ENCODE measurements at places on chromosomes 2 and 18. TPM values are rescaled to one million over a fixed set of nuclear protein-coding genes. Genes with fewer than 3 reads are reported as not detected.
A peak's percentile ranks its signal among the peaks of the same experiment; 100 is the strongest.

DNA sequence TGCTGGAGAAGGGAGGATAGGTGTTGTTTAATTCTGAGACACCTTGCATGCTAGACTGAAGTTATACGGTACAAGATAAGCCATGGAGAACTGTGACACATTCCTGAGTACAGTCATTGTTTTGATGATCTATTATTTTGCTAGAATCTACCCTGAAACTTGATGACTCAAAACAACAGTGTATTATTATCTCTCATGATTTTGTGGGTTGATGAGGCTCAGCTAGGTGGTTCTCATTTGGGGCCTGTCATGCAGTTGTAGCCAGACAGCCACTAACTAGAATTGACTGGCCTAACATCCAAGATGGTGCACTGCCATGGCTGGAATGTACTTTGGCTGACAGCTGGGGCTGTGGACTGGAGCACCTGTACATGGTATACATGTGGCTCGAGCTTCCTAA is 5.4 kb upstream of the IL1R1 start:
- H3K4me3 ChIP-seq = no peak overlapping the region
- no peak for DNase-seq
- H3K4me1 ChIP-seq = peaks cover 8% of the 10 kb centered on the region
- H3K27ac ChIP-seq = no peak overlapping the region

GRCh38 chr2:195413422-195413821 is 243.6 kb upstream of the SLC39A10 start:
- no peak overlapping the region for H3K4me3 ChIP-seq
- no peaks in the 10 kb centered on the region for H3K27me3 ChIP-seq
- H3K4me1 ChIP-seq = no peaks in the 10 kb centered on the region
- H3K27ac ChIP-seq = no peak overlapping the region

DNA sequence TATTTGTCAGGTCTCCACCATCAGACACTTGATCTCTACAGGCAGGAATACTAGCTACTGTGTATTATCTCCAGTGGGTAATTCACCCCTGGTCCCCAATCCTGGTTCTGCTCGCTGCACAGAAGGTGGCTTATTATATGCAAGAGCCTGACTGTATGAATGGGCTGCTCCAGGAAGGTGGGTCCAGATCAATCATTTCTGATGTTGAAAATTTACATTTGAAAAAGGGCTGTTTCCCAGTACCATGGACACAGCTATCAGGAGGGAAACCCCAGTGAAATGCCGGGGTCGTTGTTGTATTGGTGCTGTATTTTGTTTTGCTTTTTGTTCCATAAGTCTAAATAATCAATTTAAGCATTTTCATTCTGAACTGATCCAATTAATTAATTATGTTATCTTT is 367.6 kb downstream of the RND3 start:
- peak overlapping the region; percentile 74 for H3K4me3 ChIP-seq
- H3K27me3 ChIP-seq = no peaks in the 10 kb centered on the region
- no peak overlapping the region for H3K27ac ChIP-seq
- peaks cover 20% of the 10 kb centered on the region for H3K4me1 ChIP-seq
- no peaks in the 10 kb centered on the region for H3K36me3 ChIP-seq

- no peaks in the 10 kb centered on the region for H3K27me3 ChIP-seq
- peaks cover 24% of the 10 kb centered on the region for H3K36me3 ChIP-seq
- H3K27ac ChIP-seq = no peak overlapping the region
Measured at GRCh38 chr2:168604252-168604651, 148.2 kb downstream of the CERS6 start.

DNA sequence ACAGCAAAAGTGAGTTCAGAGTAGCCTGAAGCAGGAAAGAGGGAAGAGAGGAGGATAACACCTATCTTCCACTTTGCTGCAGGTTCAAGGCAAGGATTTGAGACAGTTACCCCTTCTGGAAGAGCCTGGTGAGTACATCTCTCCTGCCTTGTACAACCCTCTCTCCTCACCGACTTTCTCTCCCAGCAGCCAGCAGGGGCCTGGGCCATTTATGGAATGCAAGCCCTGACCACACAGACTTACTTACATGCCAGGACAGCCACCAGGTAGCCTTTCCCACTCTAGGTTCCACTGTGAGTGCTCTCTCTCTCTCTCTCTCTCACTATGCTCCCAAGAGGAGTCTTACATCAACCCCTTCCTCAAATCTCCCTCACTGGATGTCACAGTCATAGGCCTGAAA is 57.0 kb downstream of the BCL11A start:
- no peak overlapping the region for H3K4me3 ChIP-seq
- H3K4me1 ChIP-seq = peaks cover 8% of the 10 kb centered on the region
- no peaks in the 10 kb centered on the region for H3K36me3 ChIP-seq
- H3K27ac ChIP-seq = no peak overlapping the region
- no peak for DNase-seq

DNA sequence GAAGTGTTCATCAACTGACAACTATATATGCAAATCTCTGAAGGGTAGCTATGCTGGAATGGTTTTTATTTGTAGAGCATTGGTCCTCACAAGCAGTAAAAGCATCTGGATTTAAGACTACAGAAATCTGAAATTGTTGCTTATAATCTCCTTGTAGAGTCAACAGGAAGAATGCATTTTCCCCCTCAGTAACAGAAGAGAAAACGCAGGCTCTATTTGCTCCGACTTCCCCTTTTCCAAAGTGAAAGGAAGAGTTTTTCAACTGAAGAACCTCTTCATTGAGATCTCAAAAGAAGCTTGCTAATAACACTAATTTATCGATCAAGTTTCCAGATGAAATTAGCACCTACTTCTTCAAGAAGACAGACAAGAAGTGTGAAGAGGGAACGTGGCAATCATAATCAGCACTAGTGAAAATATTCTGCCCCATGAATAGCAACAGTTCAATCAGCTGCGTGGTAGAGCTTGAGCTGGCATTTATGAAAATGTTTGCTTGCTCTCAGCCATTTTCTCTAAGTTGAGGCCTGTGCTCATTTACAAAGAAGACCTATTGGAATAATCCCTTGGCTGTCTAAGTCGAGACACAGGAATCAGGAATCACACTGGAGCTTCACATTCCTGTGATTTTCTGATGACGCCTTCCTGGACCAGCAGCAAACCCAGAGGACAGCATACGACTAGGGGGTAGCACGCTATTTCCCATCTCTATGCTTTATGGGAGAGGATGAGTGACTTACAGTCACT is 43.7 kb downstream of the TGIF1 start:
- no peaks in the 10 kb centered on the region for H3K36me3 ChIP-seq
- no peak overlapping the region for H3K4me3 ChIP-seq
- DNase-seq = no peak
- peaks cover 14% of the 10 kb centered on the region for H3K27me3 ChIP-seq

The DCC gene
- total RNA-seq = 11.3 TPM

GRCh38 chr2:122022531-122022930 is 267.1 kb downstream of the TSN start:
- H3K27ac ChIP-seq = no peak overlapping the region
- H3K4me3 ChIP-seq = no peak overlapping the region
- peaks cover 35% of the 10 kb centered on the region for H3K4me1 ChIP-seq
- H3K27me3 ChIP-seq = no peaks in the 10 kb centered on the region
- H3K36me3 ChIP-seq = peaks cover 3% of the 10 kb centered on the region
- DNase-seq = no peak

DNA sequence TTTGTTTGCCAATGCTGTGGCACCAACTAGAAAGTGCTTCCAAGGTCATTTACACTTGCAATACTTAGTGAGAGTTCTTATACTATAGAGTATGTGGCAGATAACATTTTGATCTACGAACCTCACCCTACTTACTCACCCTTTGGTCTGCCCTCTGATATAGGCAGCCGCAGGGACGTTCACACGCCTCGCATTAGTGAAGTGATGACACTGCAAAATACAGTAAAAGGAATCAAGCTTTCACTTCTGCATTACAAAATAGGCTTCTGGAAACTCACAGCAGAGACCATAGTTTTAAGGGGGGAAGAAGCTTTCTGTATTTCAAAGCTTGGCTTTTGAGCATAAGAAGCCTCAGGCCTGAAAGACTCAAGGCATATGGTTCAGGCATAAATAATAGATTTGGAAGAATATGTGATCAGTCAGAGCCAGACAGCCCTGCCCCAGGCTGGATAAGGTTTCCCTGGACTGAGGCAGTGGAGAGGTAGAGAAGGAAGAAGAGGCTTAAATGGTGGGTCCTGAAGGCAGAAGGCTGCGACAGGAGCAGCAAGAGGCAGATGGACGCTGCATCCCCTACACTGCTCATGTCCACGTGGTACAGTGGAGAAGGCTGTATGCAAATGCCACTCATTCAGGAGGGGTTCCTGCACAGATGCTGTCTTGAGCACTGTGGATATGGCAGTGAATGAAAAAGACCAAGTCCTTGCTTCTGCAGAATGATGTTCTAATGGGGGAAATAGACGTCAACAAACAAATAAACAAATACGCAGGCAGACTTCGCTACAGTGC is 63.1 kb downstream of the FECH start:
- H3K36me3 ChIP-seq = no peaks in the 10 kb centered on the region
- no peak for DNase-seq
- H3K27ac ChIP-seq = no peak overlapping the region
- H3K4me3 ChIP-seq = no peak overlapping the region
- peaks cover 8% of the 10 kb centered on the region for H3K4me1 ChIP-seq
- H3K27me3 ChIP-seq = no peaks in the 10 kb centered on the region

The IL1B gene
- not detected for total RNA-seq

GRCh38 chr2:168293766-168294165 is 46.4 kb upstream of the STK39 start:
- H3K27ac ChIP-seq = no peak overlapping the region
- H3K4me3 ChIP-seq = no peak overlapping the region
- no peak for DNase-seq
- H3K36me3 ChIP-seq = no peaks in the 10 kb centered on the region
- H3K27me3 ChIP-seq = no peaks in the 10 kb centered on the region

The SH3RF3 gene
- 0.84 TPM for total RNA-seq

The SCN1A gene
- total RNA-seq = 8.6 TPM

GRCh38 chr2:177600917-177601316 is 208.3 kb downstream of the AGPS start:
- no peak overlapping the region for H3K4me3 ChIP-seq
- no peak overlapping the region for H3K27ac ChIP-seq
- H3K27me3 ChIP-seq = no peaks in the 10 kb centered on the region

DNA sequence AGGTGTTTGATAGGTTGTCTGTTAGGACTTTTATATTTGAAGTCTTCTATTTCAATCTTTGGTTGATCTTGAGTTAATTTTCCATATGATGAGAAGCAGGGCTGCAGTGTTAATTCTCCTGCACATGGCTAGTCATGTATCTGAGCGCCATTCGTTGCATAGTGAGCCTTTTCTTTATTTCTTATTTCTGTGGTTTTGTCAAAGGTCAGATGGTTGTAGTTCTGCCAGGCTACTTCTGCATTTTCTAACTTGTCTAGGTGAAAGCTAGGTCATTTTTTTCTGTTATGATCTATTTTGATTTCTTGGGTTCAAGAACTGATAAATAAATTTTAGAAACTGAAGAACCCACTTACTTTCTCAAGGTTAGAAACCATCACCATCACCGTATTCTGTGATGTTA is 56.7 kb downstream of the CCDC74A start:
- H3K4me1 ChIP-seq = peaks cover 7% of the 10 kb centered on the region
- no peak for DNase-seq
- peaks cover 1% of the 10 kb centered on the region for H3K27me3 ChIP-seq
- H3K36me3 ChIP-seq = no peaks in the 10 kb centered on the region

DNA sequence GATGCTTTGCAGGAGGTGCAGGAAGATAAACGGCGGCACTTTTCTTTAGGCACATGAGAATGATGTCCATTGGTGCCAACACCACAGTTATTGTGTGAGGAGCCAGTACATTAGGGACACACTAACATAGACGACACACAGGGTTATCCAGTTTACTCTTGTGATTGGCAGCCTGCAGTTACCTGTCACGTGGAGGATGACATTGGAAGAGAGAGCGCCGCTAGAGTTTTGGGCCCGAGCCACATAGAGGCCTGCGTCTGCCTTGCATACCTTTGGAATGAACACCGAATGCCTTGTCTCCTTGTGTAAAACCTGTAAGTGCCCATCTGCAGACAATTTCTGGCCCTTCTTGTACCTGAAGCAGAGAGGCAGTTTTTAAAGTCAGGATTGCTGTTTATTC is 26.9 kb upstream of the TTN start:
- no peak overlapping the region for H3K27ac ChIP-seq
- peaks cover 2% of the 10 kb centered on the region for H3K4me1 ChIP-seq
- H3K27me3 ChIP-seq = no peaks in the 10 kb centered on the region
- H3K36me3 ChIP-seq = no peaks in the 10 kb centered on the region
- DNase-seq = no peak

DNA sequence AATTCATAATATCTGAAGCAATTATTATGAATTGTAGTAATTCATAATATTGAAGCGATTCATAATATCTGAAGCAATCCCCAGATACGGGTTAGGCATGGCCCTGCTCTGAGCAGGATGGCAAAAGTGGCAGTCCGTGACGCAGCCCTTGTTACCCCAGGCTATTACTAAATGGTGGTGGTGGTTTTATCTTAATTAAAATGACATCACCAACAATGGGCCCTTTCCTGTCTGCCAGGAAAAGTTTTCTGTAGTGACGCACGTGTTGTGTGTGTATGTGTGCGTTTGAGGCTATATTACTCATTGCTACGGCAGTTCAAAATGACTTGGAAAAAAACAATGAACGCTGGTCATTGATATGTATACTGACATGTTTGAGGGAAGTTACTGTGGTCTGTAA is 10.6 kb upstream of the MOCOS start:
- no peaks in the 10 kb centered on the region for H3K27me3 ChIP-seq
- H3K27ac ChIP-seq = no peak overlapping the region
- peaks cover 6% of the 10 kb centered on the region for H3K36me3 ChIP-seq
